ENCODE measurements at places on chromosomes 11 and 22.
A peak's percentile ranks its signal among the peaks of the same experiment; 100 is the strongest.

GRCh38 chr22:23518376-23519187, 61.5 kb downstream of the IGLL1 start:
- DNase-seq: no peak

- DNase-seq: no peak
Observed at GRCh38 chr11:134471087-134471715, 59.2 kb upstream of the B3GAT1 start.

GRCh38 chr11:126870021-126870420, 130.5 kb downstream of the KIRREL3 start:
- DNase-seq: no peak

DNA sequence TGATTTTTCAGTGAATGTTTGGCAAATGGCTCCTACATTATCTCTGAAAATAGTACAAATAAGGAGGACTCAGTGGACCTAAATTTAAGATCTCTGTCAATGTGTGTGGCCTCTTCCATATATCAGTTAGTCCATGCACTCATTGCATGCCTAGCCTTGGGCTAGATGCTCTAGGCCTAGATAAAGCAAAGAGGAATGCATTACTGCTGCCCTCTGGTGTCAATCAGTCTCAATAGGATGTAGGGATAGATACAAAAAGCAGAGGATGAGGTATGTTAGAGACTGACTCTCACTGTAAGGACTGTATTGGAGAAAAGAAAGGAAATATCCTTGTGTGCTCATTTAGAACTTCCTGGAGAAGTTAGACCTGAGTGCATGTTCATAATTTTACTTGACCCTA, 42.0 kb downstream of the MS4A2 start:
- peak; percentile 9 for DNase-seq

Measured in H54 (cell line).